CD4-positive, alpha-beta T cell treated with Interleukin-1 beta for 1 hour (primary cell): ENCODE measurements at places on chromosomes 5 and 9.

GRCh38 chr5:139524446-139524845, 36.7 kb upstream of the UBE2D2 start:
- DNase-seq, result no peak

- peak; percentile 82 for DNase-seq
These were observed 153.5 kb downstream of the CDC42SE2 start for GRCh38 chr5:131417240-131417869.

GRCh38 chr5:88955403-88955802, 72.4 kb upstream of the MEF2C start:
- no peak for DNase-seq

GRCh38 chr9:118527261-118527660, 823.1 kb downstream of the TLR4 start:
- DNase-seq, result no peak

- DNase-seq, result no peak
These were observed 132.9 kb upstream of the ANKH start for GRCh38 chr5:15004506-15004905.

DNA sequence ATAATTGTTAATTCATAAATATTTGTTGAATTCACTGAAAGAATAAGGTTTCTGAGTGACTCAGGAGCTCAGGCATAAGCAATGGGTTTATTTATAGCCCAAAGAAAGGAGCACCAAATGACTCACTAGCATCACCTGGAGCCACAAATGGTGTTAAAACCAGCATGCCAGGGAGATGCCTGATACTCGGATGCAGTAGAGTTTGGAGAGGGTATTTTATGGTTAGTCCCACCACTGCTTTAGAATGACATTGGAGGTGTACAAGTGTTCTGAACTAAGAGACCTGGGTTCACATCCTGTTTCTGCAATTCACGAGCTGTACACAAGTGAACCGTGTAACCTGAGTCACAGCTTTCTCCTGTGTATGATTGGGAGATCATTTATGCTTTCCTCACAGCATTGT, 25.2 kb downstream of the CCL28 start:
- no peak for DNase-seq

DNA sequence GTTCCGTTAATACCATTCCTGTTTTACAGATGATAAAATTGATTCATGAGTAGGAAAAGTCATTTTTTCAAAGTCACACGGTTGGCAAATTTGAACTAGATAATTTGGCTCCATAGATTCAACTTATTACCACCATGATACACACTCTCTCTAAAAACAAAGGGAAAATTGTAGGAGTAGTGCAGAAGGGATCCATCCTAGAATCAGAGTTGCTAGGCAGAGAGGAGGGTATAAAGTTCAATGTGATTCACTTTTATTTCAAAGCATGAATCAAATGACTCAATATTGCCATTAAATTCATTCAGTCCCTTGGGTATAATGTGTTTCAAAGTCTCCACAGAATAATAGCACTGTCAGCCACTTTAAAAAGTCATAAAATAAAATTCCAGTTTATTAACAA, 747.2 kb upstream of the ACO1 start:
- no peak for DNase-seq

DNA sequence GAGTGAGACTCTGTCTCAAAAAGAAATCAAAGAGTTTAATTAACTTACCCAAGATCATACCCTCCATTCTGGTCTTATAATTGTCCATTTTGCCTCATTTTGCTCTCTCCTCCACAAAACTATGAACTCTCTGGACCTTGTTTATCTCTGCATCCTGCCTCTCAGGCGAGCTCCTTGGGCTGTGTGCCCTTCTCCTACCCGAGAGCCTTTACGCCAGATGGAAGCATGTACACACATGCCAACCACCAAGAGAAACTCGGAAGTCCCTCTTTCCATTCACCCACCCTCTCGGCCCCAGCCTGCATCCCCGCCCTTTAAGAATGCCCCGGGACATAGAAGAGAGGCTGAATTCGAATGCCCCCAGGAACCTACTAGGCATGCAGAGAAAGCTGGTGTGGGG, 25.9 kb downstream of the CPLX2 start:
- no peak for DNase-seq

- DNase-seq, result peak; percentile 47
These were observed 37.4 kb downstream of the PIK3R1 start for GRCh38 chr5:68252673-68253623.

DNA sequence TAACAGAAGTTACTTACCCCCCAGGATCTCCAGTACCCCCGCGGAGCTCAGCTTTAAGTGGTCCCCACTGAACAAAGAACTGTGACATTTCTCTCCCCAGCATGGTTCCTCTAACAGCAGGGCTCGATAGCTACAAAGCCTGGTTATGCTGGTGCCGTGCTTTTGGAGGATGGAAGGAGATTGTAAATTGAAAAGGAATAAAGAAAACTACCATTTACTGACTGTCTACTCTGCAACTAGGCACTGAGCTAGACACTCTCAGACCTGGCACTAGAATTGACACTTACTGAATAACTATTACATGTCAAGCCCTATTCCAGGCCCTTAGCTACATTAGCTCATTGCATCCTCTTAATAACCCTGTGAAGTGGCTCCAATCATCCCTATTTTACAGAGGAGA, 145.3 kb downstream of the TTLL11 start:
- DNase-seq, result no peak

- DNase-seq, result no peak
These were observed 559.1 kb downstream of the CETN3 start for GRCh38 chr5:89850513-89850865.
